CD14-positive monocyte (primary cell): ENCODE measurements at places on chromosomes 7 and 10.

- DNase-seq: no peak
Observed at GRCh38 chr10:46520381-46520780, 36.1 kb downstream of the GPRIN2 start.

DNA sequence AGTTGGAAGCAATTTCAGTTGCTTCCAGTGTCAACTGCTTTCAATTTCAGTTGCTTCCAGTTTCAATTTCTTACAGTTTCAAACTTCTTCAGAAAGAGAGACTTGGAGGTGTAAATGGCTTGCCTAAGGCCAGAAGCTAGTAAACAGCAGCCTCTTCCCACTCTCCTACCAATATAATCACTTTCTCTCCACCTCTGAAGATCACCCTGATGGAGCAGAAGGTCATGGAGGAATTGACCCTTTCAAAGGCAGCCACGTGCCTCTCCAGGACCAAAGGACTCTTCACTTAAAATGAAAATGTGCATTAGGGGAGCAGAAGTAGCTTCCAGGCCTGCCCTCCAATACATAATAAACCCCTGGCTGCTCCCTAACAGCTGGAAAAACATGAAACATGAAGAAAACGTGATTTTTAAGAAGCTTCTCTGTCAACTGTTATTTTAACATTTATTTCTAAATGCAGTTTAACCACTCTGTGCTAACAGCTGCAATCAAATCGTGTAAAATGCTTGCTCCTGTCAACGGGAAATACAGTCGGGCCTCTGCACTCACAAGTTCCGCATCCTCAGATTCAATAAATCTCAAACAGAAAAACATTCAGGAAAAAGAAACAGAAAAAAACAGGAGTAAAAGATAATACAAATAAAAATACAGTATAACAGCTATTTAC, 1020.6 kb downstream of the XPNPEP1 start:
- no peak for DNase-seq

DNA sequence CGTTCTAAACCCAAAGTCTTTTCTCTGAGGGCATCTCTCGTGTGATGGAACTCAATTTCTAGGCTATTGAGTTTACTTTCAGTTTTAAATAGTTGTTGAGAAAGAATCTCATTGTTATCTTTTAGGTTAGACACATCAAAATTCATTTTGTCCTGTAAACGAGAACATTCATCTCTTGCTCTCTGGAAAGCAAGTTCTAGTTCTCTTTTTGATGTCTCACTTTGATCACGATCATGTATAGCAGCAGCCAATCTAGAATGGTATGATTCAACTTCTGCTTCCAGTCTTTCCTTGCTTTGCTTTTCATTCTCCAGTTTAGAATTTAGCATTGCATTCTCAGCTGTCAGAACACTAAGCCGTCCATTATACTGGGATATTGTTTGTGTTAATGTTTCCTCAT, 65.1 kb downstream of the ANKRD26 start:
- DNase-seq: no peak

GRCh38 chr7:48971173-48971572, 46.8 kb downstream of the CDC14C start:
- DNase-seq: no peak

DNA sequence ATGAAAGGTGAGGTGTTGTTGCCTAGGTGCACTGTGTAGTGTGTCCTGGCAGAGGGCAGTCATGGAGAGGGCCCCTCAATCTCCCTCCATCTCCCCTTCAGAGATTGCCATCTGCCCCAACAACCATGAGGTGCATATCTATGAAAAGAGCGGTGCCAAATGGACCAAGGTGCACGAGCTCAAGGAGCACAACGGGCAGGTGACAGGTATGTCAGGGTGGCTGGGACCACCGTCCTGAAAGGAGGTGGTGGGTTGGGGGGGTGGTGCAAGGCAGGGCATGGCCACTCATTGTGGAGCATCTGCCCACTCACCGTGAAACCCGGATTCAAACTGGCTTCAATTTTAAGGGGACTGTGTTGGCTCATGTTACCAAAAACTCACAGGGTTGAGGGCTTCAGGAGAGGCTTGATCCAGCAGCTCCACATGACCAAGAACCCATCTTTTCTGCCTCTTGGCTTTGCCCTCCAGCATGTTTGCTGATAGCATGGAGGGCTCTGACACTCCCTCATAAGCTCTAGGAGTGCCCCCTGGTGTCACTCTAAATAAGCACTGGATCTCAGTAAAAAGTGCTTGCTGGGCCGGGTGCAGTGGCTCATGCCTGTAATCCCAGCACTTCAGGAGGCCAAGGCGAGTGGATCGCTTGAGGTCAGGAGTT, 12.2 kb downstream of the ARPC1B start:
- DNase-seq: peak; percentile 62

DNA sequence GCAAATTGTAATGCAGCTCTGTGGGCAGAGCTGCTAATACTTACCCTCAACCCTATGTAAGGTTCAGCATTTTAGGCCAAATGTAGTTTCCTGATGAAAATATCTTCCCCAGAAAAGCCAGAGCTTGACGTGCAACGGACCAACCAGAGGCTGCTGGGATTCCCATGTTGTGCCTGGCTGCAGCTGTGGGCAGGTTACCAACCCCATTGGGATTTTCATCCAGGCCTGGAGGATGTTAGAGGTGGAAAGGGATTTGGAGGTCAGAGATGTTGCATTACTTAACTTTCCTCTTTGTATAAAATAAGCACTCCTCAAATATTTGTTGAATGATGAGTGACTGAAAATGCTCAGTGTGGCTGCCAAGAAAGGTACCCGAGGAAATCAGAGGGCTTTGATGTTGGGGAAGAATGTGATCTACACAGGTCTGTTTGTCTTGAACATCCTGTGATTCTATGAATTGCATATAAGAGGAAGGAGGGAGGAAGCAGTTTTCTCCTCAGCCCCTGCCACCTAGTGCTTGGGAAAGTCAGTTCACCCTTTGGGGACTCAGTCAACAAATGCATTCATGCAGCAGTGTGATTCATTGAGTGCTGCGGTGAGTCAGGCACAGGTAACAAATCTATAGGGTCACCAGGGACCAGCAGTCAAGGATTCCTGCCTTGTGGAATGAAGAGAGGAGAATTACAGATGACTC, 487.2 kb downstream of the RPS24 start:
- no peak for DNase-seq

DNA sequence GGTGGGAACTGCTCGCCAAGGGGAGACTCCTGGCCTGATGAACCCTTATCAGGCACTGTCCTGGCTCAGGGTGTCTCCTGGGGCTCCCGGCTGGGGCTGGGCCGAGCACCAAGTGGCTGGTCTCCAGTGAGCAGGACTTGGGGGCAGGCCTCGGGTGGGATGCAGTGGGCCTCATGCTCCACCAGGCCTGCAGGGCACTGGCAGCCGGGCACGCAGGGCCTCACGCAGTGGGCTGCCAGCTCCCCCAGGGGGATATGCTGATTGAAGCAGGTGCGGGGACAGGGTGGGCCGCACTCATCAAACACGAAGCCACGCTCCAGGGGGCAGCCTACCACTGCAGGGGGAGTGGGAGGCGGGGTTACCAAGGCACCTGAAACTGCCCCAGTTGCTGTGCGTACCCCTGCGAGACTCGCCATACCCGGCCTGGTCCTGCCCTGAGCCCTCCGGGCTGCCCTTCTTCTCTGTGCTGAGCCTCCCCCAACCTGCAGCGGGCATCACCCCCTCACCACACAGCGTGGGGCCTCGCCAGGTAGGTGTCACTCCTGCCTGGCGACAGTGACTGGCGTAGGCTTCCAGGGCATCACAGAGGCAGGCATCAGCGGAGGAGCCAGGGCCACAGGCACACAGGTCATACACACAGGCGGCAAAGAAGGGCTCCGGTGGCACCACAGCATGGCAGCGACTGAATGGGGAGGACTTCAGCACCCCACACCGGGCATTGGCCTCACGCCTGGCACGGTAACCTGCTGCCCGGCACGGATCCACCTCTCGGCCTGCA, 14.5 kb downstream of the ATP6V1F start:
- DNase-seq: no peak

GRCh38 chr10:122279725-122280141, 8.6 kb downstream of the BTBD16 start:
- DNase-seq: no peak

GRCh38 chr10:71801361-71801760, 28.0 kb upstream of the VSIR start:
- DNase-seq: no peak

GRCh38 chr10:52864201-52865106, 91.9 kb upstream of the MBL2 start:
- DNase-seq: no peak

- DNase-seq: no peak
Observed at GRCh38 chr10:108454793-108455192, 1290.3 kb upstream of the SORCS1 start.

- DNase-seq: no peak
Observed at GRCh38 chr7:137396051-137396450, 52.5 kb upstream of the PTN start.

GRCh38 chr7:112233048-112233697, 26.7 kb downstream of the ZNF277 start:
- no peak for DNase-seq

DNA sequence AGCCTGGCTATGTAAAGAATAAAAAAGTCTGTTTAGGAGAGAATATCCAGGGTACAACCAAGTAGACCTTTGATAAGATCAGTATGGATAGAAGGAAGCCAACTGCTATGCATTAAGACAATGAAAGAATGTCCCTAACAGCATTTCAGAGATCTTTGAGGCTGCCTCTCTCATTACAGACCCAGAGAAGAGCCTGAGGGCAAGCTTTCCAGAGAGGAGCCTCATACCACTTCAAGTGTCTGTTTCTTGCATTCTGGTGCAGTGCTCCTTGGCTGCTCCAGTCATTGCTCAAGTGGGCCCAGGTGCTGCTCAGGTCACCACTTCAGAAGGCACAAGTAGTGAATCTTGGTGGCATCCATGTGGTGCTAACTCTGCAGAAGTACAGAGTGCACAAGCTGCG, 514.0 kb downstream of the PLXDC2 start:
- DNase-seq: no peak

DNA sequence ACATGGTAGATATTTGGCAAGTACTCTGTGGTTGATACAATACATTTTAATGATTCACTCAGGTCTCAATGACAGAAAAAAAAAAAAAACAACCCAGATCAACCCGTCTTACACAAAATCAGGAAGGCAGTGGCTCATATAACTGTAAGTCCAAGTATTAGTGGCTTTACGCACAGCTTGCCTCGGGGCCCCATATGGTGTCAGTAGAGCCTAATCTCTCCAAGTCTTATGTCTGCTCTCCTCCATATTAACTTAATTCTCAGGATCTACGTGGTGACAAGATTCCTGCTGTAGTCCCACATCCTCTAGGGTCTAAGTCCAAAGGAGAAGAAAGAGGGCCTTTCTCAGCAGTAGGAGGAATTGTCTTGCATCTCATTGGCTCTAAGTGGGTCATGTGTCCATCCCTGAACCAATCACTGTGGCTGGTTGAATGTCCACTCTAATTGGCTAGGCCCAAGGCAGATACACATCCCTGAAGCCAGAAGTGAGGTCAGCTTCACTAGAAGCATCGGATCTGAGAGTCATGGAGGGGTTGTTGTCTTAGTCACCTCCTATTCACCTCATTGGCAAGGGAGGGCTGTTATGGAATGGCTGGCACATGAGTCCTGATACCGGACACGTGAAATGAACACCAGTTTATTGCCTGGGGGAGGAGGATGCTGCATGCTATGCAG, 20.5 kb upstream of the PLPP4 start:
- DNase-seq: no peak

DNA sequence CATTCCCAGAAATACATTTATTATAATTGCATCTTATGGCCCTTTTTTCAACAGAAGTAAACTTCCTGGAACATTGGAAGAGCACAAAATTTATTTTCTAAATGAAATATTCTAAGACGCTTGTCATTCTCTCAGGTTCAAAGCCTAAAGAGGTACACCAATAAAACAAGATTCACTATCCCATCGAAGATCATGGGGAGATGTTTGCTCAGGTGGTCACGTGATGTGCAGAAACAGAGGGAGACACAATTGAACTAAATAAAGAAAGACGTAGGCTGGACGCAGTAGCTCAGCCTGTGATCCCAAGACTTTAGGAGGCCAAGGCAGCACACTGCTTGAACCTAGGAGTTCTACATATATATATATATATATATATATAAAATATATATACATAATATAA, 46.0 kb upstream of the TMEM254 start:
- no peak for DNase-seq

- DNase-seq: no peak
Observed at GRCh38 chr7:107230334-107230733, 61.5 kb downstream of the HBP1 start.

GRCh38 chr7:134459981-134460380, 1.1 kb upstream of the AKR1B1 start:
- no peak for DNase-seq

DNA sequence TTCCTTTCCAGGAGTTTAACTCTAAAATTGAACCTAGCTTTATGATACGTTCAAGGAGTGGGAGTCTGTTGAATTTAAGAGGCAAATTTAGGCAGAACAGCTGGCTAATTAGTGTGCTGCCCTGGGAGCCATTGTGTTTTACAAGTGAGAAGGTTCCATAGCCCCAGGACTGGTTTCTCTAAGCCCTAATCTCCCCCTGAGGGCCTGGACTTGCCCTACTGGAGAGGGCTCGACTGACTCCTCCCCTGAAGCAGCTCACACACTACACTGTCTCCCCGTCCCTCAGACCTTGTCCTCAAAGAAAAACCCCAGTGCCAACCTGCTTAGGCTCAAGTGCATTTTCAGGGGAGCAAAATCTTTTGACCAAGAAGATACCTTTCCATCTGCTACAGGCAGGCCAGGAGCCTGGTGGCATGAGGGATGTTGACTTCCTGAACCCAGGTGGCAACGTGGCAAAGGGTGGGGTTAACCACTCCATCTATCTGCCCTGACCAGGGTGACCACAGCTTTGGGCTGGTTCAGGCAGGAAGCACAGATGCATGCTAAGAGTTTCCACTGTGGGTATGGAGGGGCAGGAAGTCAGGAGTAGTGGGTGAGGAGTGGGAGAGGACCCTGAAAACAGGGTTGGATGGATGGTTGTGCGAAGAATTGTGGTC, 68.9 kb upstream of the CARD11 start:
- DNase-seq: no peak

DNA sequence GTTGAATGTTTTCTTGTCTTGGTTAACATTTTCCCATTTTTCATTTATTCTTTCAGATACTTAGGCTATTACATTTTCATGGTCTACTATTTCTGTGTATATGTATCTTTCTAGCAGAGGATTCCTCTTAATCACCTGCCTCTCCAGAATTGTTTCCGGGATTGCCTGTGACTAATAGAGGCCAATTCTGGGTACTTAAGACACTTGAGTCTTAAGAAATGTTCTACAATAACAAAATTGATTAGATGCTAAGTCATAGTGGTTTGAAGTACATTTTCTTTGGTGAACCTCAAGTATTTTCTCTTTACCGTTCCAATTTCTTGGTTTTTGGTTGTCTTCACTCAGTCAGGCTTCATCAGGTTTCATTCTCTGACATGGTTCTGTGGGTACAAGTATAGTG, 26.4 kb downstream of the BBS9 start:
- DNase-seq: no peak

DNA sequence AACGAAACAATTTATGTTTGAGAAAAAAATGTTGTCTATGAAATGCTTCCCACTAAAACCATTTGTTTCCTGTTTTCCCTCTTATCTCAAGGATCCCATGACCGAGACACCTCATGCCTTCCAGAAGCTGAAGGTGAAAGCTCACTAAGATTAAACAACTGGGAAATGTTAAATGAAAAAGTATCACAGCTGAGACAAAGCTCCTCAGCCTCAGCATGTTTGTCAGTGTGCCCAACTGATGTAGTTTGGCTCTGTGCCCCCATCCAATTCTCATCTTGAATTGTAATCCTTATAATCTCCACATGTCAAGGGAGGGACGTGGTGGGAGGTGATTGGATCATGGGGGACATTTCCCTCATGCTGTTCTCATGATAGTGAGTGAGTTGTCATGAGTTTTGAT, 327.3 kb downstream of the HTR7 start:
- no peak for DNase-seq
